Stimulated activated naive CD8-positive, alpha-beta T cell treated with anti-CD3 and anti-CD28 coated beads, Interleukin-15, Interleukin-2, amounts not matched to agents 100 U/mL and 50 U/mL, for 24 hours (primary cell): ENCODE measurements at places on chromosomes 16 and 17.

DNA sequence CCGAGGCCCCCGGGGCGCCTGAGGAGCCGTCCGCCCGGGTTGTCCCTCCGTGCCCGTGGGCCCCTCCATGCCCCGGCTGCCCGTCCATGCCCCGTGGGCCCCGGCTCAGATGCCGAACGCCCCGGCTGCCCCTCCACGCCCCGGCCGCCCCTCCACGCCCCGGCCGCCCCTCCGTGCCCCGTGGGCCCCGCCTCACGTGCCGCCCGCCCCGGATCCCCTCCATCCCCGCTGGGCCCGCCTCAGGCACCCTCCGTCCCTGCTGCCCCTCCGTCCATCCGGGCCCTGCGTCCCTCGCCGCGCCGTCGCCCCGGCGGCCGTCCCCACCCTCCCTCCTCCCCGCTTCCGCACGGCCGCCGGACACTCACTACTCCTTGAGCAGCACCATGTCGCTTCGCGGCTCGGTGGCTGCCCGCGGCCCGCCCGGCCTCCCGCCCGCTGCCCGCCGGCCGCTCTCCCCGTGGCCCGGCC lies 382 bp downstream of the PITPNA start:
- DNase-seq = no peak

GRCh38 chr17:53092072-53092471 lies 730.7 kb upstream of the KIF2B start:
- no peak for DNase-seq

GRCh38 chr16:71358464-71358998 lies at the start of gene CALB2:
Gene CALB2 (plus strand): TSS chr16:71358723. CDS start chr16:71358793, 70 bp downstream.
- DNase-seq = peak; percentile 78

GRCh38 chr17:52159246-52160135 lies 977 bp upstream of the CA10 start:
- DNase-seq = no peak

GRCh38 chr17:38779965-38780752 lies 19.2 kb downstream of the PIP4K2B start:
- no peak for DNase-seq

DNA sequence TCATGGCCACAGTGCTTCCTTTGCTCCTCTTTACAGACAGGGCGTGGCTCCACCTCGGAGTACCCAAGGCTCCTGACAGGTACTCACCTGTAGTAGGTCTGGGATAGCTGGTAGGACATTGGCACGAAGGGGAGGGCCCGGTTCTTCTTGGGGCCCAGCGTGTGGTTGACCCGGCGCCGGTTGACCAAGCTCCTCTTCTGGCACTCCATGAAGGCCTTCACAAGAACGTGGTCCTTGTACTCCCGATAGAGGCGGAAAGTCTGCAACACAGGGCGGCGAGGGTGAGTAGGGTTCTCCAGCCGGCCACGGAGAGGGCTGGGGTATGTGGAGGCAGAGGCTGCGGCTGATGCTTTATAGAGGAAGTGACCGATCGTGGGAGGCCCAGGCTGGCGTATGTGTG lies 69.7 kb downstream of the IL21R start:
- no peak for DNase-seq

DNA sequence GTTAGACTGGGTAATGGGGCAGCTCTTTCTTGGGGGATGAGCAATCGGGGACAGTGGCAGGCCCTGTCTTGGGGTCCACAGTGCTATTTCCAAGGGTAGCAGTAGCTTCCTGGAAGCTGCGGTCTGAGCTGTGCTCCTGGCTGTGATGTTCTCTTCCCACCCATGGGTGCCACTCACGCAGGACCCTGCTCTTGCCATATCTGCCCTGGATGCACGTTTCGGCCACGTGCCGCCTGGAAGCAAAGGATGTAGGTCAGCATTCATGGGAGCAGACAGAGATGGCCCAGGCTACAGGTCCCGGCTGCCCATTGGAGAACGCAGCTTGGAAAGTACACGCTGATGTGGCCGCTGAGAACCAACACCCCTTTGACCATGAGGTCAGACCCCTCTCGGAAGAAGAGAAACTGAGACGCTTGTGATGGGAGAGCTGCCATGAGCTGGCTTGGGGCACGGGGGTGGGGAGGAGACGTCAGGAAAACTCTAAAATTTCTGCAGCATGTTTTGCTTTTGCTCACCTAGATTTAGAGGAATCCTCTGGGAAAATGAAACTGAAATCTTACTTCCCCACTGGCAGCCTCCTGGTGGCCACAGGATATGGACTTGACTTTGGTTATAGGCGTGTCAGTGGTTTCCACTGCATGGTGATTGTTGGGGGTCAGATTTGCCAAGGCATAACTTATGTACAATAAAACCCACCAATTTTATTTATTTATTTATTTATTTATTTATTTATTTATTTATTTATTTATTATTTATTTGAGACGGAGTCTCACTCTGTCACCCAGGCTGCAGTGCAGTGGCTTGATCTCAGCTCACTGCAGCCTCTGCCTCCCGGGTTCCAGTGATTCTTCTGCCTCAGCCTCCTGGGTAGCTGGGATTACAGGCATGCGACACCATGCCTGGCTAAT lies 36.2 kb upstream of the IRF8 start:
- DNase-seq = no peak

GRCh38 chr17:40187238-40187637 lies 10.0 kb downstream of the RAPGEFL1 start:
- DNase-seq = no peak

- DNase-seq = peak; percentile 90
Observed at GRCh38 chr17:48593840-48594537, 410 bp upstream of the HOXB5 start.

- DNase-seq = peak; percentile 78
Observed at GRCh38 chr16:68590201-68590994, 51.3 kb downstream of the ZFP90 start.

GRCh38 chr16:24825696-24826095 lies 20.1 kb upstream of the SLC5A11 start:
- DNase-seq = no peak

DNA sequence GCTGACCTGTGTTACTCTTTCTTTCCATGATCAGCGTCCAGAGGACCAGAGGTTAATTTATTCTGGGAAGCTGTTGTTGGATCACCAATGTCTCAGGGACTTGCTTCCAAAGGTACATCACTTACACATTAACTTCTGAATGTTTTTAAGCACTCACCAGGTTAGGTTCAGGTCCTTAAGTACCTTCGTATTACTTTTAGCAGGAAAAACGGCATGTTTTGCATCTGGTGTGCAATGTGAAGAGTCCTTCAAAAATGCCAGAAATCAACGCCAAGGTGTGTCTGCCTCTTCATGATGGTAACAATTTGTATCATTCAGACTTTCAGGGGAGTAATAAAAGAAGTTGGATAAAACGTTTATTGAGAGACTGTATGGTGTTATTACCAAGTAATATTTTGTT lies 3.3 kb downstream of the HERPUD1 start:
- no peak for DNase-seq

GRCh38 chr16:2008631-2009163 lies 924 bp downstream of the ZNF598 start:
- DNase-seq = peak; percentile 64

GRCh38 chr17:4479982-4480751 lies 18.5 kb upstream of the SPNS2 start:
- DNase-seq = no peak

- no peak for DNase-seq
Observed at GRCh38 chr17:47712330-47713023, 18.5 kb downstream of the TBKBP1 start.

DNA sequence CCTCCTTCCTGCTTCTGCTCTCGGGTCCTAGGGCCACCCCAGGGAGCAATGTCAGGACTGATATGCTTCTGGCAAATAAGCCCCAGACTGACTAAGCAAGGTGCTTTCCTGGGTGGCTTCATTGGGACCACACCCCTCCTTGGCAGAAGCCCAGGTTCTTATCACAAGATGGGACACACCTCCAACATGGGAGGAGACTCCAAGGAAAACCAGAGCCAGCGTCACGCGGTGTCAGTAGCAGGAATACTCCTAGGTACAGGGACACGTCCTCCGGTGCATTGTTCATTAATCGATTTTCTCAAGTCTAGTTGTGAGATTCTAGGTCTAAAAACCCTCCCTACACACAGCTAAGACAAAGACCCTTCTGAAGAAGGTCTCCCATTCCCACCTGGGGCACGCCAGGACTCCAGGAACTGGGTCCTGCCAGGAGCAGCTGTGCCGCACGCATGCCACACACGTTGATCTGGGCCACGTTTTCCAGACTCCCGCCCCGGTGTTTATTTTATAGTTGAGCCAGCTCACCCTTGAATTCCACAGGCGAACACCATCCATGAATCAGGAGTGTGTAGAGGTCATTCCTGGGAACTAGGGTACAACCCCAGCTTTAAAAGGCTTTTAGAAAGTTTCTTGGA lies 30.8 kb downstream of the FA2H start:
- no peak for DNase-seq

DNA sequence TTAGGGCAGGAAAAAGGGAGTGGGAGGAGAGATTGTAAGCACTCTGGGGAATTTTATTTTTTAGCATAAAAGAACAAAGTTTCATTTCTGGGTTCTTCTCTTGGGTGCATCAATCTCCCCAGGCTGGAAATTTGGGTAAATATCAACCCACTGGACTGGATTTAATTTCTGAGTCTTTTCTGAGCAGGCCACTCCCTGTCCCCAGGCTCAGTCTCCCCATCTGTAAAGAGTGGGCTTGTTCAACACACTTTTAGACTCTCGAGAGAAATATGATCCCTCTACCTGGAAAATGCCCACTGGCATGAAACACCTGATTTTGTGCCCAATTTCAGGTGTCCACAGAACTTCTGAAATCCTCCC lies 617 bp upstream of the VTN start:
- no peak for DNase-seq

DNA sequence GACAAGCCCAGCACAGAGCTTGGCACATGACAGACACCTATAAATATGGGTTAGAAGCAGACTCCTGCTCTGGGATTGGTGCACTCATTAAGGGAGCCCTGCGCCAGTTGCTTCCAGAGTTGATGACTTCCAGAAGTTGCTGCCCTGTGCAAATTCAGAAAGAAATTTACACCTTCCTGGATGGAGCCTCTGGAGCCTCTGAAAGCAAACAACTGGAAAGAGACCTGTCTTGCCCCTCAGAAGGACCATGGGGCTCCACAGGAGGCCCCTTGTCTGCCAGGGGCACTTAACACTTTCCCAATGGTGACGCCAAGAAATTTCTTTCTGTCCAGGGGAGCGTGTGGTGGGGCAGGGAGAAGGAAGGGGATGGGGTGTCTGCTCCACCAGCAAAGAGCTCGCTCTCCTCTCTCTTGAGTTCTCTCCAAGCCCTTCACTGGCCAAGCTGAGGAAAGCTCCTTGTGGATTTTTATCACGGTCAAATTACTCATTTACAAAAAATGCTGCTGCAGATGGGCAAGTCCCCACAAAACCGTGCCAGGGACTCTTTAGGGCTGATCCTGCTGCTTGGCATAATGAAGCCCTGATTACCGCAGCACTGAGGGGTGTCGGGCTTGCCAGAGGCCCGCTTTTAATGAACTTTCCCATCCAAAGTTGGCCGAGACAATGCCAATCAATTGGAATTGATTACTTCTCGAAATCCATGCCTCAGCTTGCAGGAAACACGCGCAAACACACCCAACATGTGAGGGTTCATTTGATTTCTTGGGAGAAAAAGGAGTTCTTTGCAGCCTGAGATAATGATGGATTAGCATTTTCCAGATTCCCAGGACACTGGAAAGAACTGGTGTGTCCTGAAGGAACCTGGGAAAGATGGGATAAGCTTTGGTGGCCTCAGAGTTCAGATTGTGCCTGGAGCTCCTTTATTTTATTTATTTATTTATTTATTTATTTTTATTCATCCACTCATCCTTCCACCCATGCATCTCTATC lies 583.6 kb upstream of the CDH5 start:
- no peak for DNase-seq

GRCh38 chr17:29032857-29033197 lies 10.1 kb upstream of the PIPOX start:
- DNase-seq = no peak

DNA sequence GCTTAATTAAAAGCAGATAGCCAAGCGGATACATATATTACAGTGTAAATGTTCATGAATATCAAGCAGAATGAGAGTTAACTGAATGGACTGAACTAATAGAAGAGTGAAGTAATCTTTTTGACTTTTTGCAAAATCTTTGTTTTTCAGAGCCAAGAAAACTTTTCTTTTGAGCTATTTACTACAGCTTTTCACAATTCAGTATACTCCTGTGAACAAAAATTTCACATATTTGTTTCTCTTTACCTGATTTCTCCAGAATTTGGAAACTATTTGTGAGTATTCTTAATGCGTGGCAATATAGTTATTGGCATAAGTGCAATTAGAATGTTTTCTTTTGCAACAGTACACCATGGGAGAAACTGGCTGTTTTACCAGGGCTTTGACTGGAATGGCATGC lies 9.1 kb upstream of the DUXB start:
- no peak for DNase-seq

- peak; percentile 98 for DNase-seq
Observed at GRCh38 chr17:27892866-27893769, at the start of gene LYRM9. Gene LYRM9 (minus strand): TSS chr17:27893365. CDS start chr17:27882694, 10,671 bp downstream.

DNA sequence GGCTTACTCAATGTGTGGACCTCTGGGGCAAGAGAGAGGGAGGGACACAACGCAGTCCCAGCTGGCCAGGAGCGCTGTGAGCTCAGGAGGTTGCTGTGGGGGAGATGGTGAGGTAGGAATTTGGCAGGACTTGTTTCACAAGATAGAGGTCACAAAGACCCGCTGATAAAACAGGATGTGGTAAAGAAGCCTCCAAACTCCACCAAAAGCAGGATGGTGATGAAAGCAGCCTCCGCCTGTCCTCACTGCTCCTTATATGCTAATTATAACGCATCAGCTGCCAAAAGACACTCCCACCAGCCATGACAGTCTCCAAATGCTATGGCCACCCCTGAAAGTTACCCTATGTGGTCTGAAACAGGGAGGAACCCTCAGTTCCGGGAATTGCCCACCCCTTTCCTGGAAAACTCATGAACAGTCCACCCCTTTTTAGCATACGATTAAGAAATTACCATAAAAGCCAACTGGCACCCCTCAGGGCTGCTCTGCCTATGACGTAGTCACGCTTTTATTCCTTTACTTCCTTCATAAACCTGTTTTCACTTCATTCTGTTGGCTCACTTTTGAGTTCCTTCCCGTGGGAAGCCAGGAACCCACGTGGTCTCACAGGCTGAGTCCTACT lies 5.3 kb upstream of the EIF4A3 start:
- peak; percentile 13 for DNase-seq
